ENCODE measurements at places on chromosomes 1 and 21.

GRCh38 chr1:18712252-18712600, 81.6 kb downstream of the PAX7 start:
- no peak for ATAC-seq

DNA sequence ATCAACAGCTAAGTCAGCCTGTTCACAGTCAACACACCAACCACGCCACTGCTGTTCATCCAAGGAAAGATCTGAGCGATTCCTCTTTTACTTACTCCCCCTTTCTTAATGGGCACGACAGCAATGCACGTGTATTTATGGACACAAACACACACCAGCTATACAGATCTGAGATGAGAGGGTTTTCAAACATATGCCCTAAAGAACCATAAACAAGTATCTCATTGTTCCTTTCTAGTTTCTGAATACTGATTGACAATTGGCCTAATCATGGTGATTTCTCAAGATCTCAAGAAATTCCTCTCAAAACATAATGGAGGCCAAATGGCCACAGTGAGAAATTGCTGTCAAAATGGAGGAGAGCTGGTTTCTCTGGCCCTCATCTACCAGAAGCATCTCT, 18.0 kb downstream of the TOR3A start:
- ATAC-seq, result no peak

DNA sequence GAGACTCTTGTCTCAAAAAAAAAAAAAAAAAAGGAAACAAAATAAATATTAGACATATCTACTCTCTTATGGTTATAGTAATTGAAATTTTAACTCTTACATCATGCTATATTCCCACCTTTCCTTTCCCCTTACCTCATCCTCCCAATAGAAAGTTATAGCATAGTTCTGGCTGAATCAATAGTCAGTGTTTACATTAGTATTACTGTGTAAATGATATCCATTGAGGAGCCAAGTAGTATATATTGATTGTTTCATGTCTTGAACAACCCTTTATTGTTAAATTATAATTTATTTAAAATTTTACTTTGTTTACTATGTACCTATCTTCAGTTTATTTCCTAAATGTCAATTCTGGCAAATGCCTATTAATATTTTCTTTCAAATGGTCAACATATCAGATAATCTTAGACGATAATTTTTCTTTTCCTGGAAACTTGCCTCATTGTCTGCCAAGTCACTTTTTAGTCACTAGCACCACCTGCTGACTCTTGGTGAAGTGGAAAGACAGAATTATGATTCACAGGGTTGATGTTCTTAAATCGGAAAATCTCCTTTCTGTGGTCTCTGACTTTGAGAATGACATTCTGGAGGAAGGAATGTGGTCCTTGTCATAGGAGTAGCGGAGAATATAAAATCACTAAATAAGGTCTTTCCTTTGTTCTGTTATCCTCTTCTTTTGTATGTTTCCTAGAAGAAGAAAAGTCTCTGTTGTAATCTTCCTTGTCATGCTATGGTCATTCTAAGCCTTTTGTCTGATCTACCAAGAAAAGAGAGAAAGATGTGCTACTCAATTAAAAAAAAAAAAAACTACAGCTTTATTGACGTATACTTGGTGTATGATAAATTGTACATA, 8.6 kb downstream of the HJV start:
- ATAC-seq, result no peak

GRCh38 chr1:55413286-55413685, 198.1 kb upstream of the USP24 start:
- ATAC-seq, result peak; percentile 56

DNA sequence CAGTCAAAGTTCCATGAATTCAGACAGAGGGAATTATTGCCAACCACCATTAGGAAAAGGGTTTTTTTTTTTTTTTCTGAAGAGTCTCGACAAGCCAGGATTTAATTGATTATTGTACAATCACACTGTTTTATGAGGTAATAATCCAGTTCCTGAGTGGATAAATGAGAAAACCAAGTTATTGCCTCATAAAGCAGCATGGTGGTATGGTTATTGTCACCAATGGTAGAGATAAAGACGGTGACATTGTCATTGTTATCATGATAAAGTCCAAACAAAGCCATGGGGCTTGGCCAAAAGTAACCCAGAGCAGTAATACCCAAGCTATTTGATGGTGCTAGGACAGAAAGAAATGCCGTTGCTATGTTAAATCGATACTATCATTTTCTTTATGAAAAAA, 232.8 kb downstream of the USH2A start:
- no peak for ATAC-seq

DNA sequence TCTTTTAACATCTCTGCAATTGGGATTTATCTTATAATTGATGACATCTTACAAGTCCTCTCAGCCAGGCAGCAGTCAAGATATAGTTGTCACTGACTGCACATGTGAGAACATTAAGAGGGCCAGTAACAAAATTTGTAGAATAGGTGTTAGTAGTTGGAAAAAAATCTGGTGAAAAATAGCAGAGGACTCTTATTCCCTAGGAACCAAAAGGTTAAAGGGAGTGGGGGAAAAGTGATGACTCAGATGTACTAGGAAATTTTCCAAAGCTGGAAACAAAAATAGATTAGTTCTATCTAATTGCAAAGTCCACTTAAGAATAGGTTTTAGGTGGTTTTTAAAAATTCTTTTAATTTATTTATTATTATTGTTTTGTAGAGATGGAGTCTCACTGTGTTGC, 3.6 kb downstream of the NUP210L start:
- ATAC-seq, result no peak

GRCh38 chr1:168301664-168302320, 21.1 kb downstream of the TBX19 start:
- ATAC-seq, result peak; percentile 84

- ATAC-seq, result no peak
Observed at GRCh38 chr1:18805925-18806849, 53.3 kb downstream of the TAS1R2 start.

- ATAC-seq, result peak; percentile 2
Observed at GRCh38 chr1:155858800-155859233, 550 bp upstream of the SYT11 start.

- ATAC-seq, result no peak
Observed at GRCh38 chr21:23886828-23887724, 1720.2 kb downstream of the MRPL39 start.

DNA sequence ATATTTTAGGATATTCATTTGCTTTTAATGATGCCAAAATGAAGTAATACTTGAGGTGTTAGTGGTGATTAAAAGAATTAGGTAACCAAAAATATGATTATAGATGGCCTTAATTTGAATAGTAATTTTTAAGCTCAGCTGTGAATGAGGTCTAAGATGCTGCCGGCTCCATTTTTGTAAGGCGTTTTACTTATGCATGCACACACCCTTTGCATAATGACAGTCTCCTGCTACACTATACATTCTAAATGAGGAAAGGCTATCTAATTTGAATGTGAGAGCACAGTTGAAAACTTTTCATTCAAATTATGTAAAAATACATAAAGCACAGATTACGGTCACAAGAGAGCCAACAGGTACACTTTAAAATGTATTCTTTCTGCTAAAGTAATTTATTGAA, 41.6 kb downstream of the RGS21 start:
- ATAC-seq, result no peak

- ATAC-seq, result no peak
Observed at GRCh38 chr1:98709906-98710305, 48.4 kb downstream of the SNX7 start.

DNA sequence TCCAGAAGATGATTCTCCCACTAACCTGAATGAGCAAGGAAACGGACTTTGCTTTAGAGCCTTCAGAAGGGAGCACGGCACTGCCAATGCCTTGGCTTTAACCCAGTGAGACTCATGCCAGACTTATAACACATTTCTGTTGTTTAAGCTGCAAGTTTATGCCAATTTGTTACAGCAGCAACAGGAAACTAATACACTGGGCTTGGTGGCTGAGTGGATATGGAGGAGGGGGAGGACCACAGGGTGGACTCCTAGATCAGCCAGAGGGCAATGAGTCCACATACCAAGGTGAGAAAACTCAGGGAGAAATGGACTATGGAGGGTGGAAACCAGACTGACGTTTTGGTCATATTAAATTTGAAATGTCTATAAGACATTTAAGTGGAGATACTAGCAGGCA, 156.2 kb upstream of the KCNJ6 start:
- no peak for ATAC-seq

DNA sequence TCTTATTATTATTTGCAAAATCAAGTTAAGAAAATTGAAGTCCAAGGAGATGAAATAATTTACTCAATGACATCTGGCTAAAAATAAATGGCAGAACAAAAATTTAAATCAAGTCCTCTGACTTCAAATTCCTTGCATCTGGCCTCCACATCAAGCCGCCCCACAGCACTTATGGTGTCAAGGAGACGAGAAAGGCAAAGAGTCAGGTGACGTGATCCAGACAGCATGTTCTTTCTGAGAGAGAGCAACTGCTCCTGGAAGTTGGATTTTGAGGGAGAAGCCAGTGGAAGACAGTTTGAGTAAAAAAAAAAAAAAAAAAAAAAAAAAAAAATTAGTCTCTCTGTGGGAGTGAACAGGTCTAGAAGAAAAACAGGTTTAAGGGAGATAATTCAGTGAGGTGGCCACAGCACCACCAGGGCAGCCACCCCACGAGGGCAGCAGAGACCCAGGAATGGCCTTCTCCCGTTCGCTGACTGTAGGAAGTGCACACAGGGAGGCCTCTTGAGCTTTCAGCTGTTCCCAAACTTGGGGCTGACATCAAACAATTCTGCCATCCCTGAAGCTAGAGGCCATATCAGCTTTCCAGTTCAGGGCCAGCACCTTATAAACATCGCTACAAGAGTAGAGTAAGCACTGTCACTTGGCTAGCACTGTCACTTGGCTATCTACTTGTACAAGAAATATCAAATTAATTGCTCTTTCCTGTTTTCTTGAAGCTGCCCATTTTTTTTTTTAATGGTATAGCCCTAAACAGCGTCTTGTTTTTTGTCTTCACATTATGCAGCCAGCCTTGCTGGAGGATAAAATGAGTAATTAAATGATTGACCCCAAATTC, 7.8 kb downstream of the C1orf162 start:
- ATAC-seq, result peak; percentile 97

DNA sequence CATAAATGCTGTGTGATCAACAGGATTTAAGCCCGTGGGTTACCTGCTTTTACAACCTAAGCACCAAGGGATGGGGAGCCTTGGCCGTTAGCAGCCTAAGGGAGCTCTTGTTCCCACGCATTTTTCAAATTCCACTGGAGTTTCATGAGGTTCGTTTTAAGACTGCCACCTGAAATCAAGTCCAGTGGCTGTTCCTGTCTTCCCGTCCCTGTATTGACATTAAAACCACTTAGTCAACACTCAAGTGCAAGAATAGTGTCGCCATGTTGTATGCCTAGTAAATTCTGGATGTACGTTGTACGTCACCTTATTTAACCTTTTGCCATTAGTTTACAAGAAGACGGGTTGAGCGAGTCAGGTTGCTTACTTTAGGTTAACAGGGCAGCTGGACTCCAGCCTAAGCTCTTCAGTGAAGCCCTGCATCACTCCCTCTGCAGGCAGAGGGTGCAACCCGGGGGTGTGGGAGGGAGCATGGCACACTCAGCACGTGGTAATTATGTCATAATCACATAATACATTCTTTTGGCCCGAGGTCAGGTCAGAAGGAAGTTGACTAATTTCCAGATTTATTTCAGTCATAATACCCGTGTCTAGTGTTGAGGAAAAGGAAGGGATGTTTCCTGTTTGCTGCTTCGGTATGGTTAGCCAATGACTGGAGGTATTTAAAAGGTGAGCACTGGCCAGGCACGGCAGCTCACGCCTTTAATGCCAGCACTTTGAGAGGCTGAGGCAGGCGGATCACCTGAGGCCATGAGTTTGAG, 42.5 kb downstream of the CNST start:
- ATAC-seq, result peak; percentile 93

DNA sequence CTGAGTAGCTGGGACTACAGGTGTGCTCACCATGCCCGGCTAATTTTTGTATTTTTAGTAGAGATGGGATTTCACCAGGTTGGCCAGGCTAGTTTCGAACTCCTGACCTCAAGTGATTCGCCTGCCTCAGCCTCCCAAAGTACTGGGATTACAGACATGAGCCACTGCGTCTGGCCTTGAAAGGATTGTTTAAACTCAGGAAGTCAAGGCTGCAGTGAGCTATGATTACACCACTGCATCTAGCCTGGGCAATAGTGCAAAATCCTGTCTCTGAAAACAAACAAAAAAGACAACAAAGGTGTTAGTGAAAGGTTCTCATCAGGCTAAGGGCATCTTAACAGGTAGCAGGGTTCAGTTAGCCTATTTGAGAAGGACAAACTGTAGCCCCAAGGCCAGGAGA, 14.2 kb upstream of the ZNF496 start:
- ATAC-seq, result no peak

GRCh38 chr1:77068013-77068412, 151.2 kb downstream of the PIGK start:
- ATAC-seq, result no peak

DNA sequence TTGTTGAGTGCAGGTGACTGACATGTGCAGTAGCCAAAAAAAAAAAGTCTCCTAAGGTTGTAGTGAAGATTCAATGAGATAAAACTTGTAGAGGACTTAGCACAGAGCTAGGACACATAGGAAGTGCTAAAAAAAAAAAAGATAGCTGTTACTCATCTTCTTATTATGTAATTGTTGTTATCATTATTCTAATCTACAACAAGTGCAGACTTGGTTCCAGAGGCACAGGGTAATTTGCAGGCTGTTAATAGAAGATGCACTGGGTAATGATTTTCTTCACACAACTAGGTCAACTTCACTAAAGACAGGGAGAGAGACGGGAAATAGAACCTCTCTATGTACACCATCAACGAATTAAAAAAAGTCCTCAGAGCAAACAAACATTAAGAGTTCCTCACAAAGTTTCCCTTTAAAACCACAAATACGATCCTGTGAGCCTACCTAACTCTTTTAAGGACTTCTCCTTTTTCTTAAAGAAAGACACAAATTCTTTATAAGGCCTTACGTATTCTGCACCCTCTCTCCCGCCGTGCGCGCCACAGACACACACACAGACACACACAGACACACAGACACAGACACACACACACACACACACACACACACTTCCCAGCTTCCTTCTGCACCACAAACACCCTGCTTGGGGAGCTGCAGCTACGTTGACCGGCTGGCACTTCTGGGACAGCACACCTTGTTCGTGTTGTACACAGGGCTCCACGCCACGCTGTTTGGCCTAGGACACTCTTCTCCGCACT, 49.8 kb upstream of the GADD45A start:
- ATAC-seq, result no peak

GRCh38 chr21:34690041-34690792, 21.4 kb downstream of the CLIC6 start:
- no peak for ATAC-seq

DNA sequence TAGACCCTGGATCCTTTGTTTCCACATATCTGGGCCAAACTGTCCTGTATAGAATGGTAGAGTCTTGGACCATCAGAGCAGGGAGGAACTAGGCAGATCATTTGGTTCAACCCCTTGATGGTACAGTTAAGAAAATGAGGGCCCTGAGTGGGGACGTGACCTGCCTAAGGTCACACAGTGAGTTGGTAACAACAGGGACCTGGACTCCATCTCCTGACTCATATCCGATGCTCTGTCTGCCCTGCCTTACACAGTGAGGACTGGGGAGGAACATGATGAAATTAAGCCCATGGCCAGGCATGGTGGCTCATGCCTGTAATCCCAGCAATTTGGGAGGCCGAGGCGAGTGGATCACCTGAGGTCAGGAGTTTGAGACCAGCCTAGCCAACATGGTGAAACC, 440.2 kb downstream of the PTPRU start:
- no peak for ATAC-seq

DNA sequence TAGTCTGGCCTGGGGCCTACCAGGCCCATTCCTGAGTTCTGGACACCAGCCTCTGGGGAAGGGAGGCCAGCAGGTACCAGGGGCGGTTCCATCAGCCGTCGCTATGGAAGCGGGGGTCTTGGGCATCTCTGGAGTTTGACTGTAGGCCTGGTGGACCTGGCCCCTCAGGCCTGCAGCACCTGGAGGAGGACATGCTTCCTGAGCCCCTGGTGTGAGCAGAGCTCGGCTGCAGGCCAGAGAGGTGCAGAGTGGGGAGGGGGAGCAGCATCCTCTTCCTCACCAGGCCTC, 7.8 kb downstream of the MYBPH start:
- ATAC-seq, result no peak

Measured in motor neuron (in vitro differentiated cells).